ENCODE measurements at places on chromosomes 1 and 21.

DNA sequence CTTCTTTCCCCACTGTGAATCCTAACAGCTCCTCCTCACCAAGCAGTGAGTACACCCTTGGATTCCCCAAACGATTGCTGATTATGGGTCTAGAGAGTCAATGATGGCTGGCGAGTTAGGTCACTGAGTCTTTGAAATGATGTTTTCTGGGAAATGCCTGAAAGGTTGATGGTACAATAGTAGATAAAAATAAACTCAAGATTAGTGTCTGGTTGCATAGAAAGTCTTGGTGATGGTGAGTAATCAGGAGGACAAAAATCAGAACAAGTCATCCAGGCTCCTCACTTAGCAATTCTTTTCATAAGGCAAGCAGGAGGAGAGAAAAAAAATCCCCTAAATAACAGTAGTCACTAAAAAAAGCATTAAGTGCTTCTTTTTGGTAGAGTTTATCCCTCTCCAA, 22.6 kb downstream of the HLX start:
- no peak for DNase-seq

DNA sequence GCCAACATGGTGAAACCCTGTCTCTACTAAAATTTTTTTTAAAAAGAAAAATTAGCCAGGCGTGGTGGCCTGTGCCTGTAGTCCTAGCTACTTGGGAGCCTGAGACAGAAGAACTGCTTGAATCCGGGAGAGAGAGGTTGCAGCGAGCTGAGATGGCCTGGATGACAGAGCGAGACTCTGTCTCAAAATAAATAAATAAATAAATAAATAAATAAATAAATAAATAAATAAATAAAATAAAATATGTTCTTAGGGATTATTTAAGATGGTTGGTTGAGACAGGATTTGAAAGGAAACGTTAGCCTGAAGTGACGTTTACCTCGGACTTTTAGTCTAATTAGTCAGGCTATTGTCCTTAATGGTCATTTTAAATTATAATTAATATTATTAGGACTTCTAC, 88.5 kb upstream of the CHRM3 start:
- no peak for DNase-seq

DNA sequence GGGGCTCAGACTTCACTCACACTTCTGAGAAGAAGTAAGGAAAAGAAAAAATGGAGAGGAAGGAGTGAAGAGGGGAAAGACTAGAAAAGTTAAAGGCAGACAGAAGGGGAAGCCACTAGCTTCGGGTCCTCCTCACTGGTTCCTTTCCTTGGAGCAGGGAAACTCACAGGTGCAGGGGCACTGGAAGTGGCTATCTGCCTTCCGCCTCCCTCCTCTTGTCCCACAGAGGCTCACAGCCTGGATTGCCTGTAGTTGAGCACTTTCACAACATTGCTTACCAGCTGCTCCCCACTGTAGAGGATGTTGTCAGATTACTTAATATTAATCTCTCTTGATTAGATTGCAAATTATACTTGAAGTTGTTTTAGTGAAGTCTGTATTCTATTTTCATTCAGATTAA, 21.6 kb upstream of the ABCA4 start:
- DNase-seq: no peak

GRCh38 chr1:94143809-94144176, 22.8 kb upstream of the ABCA4 start:
- no peak for DNase-seq

- DNase-seq: no peak
These were observed 91.0 kb downstream of the SETD4 start for GRCh38 chr21:35969281-35969680.

DNA sequence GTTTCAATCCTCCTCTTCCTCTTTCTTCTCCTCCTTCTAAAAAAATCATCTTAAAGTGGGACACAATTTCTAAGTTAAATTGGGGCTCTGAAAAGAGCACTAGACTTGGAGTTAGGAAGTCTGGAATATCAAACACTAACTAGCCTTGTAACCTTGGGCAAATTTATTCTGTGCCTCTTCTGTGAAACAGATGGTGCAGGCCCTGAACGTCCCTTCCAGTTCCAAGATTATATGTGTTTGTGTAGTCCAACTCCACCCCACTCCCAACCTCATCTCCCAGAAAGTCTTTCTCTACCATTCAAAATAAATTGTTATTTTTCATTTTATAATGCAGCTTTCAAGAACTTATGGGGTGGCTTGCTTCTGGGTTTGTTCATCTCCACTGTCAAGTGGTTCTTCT, 630.0 kb downstream of the LMO4 start:
- DNase-seq: no peak

DNA sequence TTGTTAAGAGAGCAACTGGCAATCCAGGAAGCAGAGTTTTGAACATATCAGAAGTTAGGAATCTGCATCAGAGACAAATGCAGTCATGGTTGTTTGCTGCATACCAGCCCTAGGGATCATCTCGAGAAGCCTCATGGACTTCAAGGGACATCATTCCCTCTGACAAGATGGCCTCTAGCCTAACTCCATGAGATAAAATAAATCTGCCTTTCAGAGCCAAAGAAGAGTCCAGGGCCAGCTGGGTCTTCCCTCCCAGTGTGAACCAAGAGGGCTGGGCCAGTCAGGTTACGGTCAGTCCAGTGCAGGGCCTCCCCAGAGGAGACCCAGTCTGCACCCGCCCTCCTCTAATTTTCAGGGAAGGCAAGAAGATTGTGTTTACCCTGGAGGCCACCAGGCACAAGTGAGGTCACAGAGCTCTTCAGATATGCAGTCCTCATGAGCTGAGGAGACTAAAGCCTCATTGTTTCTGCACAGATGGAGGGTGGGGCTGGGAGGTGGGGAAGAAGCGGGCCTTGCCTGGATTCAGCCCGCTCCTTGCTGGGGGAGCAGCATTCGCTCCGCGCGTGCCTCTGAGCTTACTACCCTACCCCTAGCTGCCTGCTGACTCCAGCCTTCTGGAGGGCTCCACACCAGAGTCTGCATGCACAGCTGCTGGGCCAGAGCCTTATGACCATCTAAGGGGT, 52.8 kb downstream of the CAPN2 start:
- DNase-seq: no peak

- DNase-seq: no peak
These were observed 871 bp downstream of the SLFNL1 start for GRCh38 chr1:41020654-41021053.

DNA sequence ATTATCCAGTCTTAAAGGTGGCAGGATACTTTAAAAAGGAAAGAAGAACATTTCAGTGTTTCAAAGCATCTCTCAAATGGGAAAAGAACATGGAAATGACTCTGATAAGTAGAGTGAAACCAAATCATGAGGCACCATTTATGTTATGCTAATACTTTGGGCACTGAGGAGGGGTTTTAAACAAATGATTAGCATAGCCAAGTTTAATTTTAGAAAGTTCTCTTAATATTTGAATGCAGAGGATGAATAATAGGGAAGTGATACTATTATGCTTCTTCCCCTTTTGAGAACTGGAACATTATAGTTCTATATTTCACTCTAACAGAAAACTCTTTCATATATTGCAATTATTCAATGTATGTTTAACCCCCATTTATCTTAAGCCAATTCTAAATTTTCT, 1181.9 kb upstream of the PRMT6 start:
- no peak for DNase-seq

DNA sequence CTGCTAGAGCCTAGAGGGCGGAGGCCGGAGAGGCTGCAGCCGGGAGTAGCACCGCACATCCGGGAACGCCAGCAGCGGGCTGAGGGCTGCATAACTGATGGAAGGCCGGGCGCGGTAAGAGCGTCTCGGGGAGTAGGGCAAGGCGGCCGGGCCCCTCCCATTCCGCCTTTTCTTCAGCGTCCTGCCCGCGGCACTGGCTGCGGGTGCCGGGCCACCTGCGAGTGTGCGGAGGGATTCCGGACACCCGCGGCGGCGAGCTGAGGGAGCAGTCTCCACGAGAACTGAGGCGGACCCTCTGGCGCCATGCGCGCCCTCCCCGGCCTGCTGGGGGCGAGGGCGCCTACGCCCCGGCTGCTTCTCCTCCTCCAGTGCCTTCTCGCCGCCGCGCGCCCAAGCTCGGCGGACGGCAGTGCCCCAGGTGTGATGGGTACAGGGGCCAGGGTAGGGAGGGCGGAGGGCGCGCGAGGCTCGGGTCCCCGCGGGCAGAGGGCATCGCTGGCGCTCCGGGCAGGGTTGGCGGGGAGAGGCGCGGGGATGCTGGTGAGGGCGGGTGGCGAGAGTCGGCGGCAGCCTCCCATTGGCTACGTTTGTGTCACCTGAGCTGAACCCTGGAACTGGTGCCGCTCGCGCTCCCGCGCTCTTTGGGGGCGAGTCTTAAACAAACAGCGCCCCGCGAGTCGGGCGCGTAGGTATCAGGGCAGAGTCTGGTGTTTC, 334.4 kb downstream of the SRGAP2C start:
- DNase-seq: peak; percentile 65

GRCh38 chr1:160548183-160548582, 25.1 kb upstream of the SLAMF6 start:
- DNase-seq: no peak

DNA sequence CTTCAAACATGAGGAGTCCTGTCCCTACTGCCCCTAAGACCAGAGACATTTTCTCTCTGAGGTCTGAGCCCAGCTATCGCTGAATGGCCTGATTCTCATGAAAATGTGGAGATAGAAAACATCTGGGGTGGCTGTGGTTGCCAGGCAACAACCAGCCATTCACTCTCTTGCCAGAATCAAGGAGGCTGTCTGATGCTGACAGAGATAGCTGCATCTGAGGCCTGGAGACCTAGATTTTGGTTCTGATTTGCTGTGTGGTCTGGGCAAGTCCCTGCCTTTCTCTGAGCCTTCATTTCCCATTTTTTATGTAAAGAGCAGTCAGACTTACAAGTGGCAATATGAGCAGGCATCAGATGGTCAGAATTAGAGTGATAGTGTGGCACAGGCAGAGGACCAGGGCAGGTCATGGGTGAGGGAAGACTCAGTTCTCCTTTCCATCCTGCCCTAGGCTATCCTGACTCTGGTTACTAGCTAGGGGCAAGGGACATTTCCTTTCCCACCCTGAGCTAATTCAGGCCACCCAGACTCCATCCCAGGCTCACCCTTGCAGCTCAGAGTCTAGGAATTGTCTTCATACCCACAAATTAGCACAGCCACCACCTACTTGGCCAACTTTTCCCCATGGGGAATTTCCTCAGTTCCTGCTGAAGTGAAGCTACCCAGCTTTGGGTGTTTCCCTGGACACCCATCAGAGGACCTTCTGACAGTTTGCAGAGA, 20.0 kb upstream of the RNF19B start:
- no peak for DNase-seq

DNA sequence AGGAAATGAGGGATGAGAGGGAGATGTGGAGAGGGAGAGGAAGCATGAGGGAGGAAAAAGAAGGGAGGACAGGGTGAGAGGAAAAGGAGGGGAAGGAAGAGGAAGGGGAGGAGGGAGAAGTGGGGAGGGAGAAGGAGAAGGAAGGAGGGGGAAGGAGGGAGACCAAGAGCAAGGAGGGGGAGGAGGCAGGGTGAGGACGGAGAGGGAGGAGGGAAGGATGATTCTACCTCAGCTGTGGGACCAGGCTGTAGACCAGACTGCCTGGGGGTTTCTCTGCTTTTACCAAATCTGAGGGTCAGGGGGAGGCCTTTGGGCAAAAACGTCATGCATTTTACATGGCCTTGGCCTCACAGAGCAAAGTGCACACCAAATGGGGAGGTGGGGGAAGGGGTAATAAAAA, 94.5 kb downstream of the KCND3 start:
- no peak for DNase-seq

DNA sequence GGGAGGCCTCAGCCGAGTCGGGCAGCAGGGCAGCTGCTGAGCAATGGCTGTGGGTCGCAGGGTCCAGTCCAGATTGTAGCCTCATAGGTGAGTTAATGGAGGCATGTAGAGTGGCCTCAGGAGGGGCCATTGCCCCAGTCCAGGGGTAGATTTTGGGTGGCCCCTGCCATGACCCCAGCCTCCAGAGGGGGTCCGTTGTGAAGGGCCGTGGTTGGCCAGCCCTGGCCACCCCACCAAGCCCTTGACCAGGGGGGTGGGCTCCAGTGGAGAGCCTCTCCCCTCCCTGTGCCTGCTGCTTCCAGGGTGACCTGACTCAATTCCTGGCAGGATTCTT, 26.1 kb downstream of the TRPM2 start:
- DNase-seq: no peak

- DNase-seq: no peak
These were observed 86.4 kb upstream of the F3 start for GRCh38 chr1:94627771-94628498.

DNA sequence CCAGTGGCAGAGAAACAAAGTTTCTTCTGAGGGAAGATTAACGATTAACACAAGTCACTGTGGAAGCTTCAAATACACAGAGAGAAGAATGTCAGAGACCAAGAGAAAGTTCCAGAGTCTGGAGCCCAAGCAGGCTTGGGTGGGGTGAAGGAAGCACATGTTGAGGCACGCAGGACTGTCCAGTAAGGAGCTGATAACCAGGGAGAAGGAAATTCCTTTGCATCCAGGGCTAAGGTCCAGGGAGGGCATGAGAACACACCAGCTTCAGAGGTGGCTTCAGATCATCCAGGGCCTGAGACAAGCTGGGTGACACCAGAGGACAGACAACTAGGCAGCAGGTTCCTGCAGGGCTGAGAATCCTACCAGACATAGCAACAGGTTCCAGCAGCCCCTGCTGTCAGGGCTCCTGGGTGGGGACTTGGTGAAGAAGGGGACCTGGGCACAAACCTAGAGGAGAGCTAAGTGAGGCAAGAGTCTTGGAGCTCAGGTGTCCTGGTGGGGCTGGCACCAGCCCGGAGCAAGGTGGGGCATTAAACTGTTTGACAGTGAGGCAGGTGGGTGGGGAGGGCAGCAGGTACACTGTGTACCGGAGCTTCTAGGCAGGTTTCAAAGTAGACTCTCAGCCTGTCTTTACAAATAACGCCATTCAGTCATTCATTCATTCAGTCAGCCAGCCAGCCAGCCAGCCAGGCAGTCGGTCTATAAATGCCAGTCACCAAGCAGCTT, 2.6 kb upstream of the SPRR1A start:
- no peak for DNase-seq

DNA sequence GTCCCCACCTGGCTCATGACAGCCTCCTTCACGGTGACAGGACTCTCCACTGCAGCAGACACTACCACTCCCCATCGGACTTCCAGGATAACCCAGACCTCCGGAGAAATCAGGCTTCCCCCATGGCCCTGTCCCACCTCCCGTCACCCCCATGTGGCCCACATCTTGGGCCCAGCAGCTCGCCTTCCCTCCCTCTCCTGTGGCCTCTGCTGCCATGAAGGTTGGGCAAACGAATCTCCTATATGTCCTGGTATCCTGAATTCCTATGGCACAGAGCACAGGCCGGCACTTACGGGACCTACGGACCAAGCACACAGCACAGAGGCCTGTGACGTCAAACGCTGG, 82.0 kb downstream of the NPHP4 start:
- no peak for DNase-seq

DNA sequence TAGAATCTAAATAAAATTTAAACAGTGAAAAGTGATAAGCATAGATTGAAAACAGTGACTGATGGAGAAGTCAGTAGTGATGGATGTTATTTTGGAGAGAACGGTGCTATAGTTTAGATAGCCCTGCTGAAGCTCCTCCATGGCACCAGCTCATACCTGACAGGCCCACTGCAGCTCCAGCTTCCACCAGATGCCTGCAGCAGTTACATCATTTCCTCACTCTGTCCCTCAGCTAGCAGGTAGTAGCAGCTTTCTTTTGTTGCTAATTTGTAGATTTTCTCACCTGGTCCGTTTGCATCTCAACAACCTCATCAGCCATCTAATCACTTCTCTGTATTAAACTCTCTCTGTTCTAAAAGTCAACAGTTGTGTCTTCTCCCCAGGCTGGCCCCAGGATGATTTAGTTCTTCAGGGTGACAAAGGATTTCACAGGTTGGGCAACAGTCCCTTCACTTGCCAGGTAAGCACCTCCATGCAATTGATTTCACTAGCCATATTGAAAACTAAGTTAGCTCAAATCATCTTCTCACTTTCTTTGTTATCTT, 128.3 kb downstream of the LMX1A start:
- DNase-seq: no peak

GRCh38 chr1:33093004-33093403, 12.1 kb downstream of the AZIN2 start:
- DNase-seq: no peak

Data from HTR-8/SVneo (cell line).